Fibroblast of skin of abdomen (primary cell): ENCODE measurements at places on chromosomes 7 and 10.
A peak's percentile ranks its signal among the peaks of the same experiment; 100 is the strongest.

DNA sequence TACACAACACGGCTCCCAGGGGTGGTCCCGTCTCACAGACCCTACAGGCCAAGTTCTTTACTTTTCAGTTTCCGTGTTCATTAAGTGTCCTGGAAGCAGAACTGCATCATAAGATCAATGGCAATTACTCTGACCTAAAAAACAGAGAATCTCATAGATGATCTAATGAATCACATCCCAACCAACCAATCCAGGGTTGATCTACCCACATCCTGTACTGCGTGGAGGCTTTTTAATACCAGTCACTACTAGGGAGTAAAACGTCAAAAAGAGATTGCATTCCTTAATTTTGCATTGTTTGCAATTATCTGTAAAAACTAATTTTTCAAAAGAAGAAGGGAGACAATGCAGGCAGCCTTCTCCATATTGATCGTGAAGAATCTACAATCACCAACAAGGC is 72.6 kb downstream of the PARD3 start:
- peak; percentile 20 for DNase-seq

DNA sequence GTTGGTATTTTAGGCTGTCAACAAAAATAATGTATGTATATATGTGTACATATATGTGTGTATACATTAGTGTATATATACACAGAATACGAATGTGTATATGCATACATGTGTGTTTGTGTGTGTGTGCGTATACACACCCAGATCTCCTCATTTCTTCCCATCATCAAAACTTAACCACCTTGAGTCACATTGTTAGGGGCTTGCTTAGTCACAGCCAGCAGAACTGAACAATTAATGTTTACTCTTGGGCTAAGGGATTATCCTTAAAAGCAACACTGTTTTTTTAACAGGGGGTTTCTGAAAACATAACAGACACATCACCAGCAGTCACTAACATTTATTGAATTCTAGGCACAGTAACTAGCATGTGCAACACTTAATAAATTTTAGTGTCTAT is 83.0 kb upstream of the ASAH2 start:
- no peak for DNase-seq

DNA sequence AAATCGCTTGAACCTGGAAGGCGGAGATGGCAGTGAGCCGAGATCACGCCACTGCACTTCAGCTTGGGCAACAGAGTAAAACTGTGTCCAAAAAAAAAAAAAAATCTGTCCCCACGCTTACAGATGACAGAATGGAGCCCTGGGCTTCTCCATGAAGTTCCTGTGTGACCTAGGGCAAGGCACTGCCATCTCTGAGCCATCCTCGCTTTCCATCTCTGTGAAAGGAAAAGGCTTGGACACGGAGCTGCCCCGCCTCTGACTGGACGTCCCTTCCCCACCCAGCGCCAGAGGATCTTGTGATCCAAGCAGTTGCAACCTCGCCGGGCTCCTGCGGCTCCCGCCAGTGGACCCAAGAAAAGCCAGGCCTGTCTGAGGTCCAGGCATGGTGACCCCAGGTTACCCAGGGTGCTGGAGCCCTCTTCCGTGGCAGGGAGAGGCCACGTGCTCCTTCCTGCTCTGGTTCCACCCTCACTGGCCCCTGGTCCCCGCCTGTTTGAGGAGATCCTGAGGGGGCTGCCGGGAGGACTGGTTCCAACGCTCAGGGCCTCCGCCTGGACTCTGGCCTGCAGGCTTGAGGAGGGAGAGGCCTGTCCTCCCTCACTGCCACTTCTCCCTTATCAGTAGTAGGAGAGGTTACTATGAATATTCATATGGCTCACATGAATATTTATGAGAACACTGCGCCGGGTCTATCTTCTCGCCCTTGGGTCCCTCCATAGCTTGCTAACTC is 25.6 kb upstream of the ELFN1 start:
- no peak for DNase-seq

- no peak for DNase-seq
These were observed 149.1 kb upstream of the WDR11 start for GRCh38 chr10:120702032-120702431.

DNA sequence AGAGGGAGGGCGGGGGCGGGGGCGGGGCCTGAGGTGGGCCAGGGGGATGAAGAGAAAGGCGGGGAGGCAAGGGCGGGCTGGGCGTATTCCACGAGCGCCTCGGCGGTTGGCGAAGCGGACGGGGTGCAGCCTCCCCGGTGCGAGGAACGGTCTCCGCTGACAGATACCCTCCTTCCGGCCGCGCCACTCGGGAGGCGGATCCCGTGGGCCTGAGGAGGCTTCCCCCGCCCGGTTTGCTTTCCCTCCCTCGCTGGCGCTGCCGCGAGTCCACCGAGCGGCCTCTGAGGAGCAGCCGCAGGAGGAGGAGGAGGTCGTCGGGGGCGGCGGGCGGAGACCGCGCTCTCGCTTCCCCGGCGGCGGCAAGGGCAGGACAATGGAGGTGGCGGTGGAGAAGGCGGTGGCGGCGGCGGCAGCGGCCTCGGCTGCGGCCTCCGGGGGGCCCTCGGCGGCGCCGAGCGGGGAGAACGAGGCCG is at the start of gene TRIM24:
Gene TRIM24 (plus strand): TSS at position 84 of the 473 bp plus-strand sequence. CDS start 290 bp downstream, at position 374.
- DNase-seq = no peak

- DNase-seq = no peak
These were observed 15.0 kb upstream of the ENO4 start for GRCh38 chr10:116833986-116834985.

DNA sequence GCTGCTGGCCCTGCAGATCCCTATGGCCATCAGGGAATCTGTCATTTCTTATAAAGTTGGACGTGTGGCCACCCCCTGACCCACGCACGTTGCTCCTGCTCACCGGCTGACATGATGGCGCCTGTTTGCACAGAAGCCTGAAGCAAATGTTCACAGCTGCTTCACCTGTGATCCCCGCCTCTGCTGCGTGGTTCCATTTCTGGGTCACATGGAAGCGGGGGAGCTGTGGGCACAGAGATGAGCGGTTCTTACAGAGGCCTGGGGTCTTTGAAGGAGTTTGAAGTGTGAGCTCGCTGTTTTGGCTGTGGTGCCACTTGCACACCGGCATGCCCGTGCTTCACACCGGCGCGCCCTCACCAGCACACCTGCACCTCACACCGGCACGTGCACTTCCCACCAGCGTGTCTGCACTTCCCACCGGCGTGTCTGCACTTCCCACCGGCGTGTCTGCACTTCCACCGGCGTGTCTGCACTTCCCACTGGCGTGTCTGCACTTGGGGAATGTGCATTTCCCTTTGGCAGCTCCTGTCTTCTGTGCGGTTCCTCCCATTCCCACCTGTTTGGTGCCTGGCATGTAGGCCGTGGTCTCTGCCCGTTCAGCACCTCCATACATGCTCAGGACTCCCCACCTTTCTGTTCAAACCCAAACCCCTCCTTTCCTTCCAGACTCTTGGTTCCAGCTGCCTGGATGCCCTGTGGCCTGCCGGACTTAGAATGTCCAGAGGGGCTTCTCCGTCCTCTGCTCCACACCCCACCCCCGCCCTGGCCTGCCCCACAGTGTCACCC is 86.7 kb downstream of the INPP5A start:
- DNase-seq = no peak

GRCh38 chr10:28285816-28286215 is 17.0 kb downstream of the MPP7 start:
- no peak for DNase-seq

DNA sequence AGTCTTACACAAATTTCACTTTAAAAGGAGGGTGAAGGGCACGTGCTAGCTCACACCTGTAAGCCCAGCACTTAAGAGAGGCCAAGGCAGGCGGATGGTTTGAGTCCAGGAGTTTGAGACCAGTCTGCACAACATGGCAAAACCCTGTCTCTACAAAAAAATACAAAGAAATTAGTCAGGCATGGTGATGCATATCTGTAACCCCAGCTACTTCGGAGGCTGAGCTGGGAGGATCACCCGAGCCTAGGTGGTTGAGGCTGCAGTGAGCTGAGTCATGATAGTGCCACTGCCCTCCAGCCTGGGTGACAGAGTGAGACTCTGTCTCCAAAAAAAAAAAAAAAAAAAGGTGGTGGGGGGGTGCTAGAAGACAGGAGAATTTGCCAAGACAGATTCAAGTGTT is 237.3 kb upstream of the KLF14 start:
- no peak for DNase-seq

DNA sequence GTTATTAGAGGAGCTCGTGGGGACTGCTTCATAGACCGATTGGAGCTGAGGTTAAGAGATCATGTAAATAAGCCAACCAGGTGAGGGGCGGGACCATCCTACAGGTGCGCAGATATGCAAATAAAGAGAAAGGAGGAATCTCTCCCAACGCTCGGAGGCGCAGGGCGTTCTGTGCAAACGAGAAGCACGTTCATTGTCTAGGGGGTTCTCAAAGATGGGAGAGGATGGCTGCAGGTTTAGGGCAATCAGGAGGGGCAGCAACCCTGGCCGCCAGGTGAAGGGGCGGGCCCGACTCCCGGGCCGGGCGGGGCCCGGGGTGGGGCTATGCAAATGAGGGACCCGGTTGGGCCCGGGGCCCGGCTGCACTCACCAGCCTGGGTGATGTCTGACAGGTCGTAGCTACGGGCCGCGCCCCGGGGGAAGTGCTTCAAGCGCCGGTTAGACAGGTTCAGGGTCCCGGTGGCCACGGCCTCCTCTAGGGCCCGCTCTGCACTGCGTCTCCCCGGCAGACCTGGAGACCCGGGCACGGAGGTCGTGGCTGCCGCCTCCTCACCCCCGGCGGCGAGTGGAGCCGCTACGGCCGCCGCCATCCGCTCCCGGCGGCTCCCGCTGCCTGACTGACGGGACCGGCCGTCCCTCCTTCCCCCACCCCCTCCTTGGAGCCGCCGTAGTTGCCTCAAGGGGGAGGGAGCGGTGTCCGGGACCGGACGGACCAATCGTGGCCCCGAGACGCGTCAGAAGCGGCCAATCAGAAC is at the start of gene LRCH4:
Gene LRCH4 (minus strand): TSS at position 619 of the 755 bp plus-strand sequence. CDS start 29 bp downstream, at position 590.
- DNase-seq = no peak

DNA sequence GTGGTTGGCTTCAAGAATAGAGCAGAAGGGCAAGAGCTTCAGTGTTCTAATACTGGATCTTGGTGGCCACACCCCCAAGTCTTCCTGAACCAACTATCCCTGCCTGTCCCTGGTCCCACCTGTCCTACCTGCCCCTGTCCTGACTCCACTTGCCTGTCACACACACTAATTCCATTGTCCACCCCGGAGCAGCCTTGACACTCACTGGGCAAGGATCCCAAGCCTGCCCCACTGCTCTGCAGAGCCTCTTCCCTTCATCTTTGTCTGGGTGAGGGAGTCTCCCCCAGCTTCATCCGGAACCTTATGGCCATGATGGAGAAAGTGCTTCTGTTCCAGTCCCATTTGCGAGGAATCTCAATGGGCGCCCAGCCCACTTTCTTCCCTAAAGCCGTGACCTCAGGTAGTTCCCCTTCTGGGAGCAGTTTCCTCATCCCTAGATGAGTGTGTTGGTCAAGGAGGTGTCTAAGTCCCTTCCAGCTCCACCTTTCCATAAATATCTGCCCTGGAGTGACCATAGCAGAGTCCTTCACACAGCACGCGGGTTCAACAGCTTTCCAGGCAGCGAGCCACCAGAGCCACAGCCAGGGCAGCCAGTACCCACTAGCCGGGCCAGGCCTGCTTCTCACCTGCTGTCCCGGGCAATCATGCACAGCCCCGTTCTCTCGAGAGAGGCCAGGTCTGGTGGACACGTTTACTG is 61.5 kb downstream of the VIPR2 start:
- no peak for DNase-seq

GRCh38 chr10:102334101-102334500 is 61.4 kb upstream of the NFKB2 start:
- DNase-seq = no peak

DNA sequence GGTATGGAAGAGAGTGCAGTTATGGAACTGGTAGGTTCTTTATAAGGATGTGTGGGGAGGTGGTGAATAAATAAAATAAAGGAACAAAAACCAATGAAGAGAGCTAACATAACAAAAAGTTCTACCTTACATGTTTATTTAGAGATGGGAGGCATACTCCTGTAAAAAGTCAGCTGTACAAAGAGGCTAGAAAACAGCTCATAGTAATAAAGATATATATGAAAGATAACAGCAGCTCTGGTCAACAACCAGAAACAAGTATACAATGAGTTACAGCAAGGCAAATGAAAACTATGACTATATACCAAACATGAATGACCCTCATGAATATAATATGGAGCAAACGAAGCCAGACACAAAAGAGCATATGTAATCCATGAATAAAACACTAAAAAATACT is 62.0 kb downstream of the FAM13C start:
- DNase-seq = no peak

DNA sequence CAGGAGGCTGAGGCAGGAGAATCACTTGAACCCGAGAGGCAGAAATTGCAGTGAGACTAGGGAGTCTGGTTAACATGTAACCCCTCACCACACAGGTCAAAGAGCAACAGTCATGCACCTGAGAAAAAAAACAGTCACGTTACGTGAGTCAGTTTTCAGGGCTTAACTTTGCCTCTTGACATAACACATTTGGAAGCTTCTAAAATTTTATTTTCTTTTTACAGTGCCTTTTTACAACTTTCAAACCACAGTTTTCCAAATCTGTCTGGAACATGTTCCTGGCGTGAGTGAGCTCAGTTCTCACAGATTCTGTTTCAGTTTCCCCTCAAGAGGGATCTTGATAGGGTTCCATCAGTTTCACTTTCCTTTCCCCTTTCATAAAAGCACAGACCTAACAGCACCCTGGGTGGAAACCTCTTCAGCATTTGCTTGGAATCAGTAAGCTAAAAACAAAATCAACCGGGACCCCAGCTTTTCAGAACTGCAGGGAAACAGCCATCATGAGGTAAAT is 4.4 kb downstream of the IFIT3 start:
- peak; percentile 61 for DNase-seq

- DNase-seq = peak; percentile 60
These were observed 33.0 kb downstream of the WIPF3 start for GRCh38 chr7:29839302-29839701.

DNA sequence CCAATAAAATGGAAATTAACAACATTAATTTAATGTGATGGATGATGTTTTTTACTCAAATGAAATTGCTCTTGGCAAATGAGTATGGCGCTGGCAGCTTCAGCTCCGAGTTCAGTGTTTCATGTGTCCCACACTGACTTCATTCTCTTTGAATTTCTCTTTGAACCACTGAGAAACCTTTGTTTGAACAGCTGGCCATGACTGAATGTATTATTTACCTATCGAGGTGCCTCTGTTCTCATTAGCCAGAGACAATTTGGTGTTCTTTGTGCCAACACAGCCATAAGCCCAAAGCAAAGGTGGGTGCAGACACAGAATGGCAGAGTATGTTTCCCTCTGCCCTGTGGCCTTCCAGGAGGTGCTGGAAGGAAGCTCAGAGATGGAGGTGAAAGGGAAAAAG is 42.1 kb downstream of the TMEM178B start:
- DNase-seq = no peak

- no peak for DNase-seq
These were observed 55.9 kb downstream of the SHH start for GRCh38 chr7:155756322-155756721.

- DNase-seq = no peak
These were observed 242.4 kb downstream of the ARHGAP21 start for GRCh38 chr10:24481241-24481640.
